ENCODE measurements at places on chromosomes 4 and X.
A peak's percentile ranks its signal among the peaks of the same experiment; 100 is the strongest.

DNA sequence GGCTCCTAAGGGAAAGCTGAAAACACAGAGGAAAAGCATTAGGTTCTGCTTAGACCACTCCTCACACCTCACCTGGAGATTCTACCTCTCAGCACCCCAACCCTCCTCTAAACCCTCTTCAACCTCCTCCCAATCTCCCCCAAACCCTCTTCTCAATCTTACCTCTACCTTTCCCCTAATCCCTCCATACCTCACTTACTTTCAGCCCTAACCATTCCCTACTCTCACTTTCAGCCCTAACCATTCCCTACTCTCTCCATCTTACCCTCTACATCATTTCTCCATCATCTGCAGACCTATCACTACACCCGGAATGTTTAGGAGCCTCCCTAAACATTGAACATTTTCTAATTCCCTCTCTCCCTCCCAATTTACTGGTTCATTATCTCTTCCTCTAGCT is 3.5 kb downstream of the RTL3 start:
- no peak for DNase-seq

DNA sequence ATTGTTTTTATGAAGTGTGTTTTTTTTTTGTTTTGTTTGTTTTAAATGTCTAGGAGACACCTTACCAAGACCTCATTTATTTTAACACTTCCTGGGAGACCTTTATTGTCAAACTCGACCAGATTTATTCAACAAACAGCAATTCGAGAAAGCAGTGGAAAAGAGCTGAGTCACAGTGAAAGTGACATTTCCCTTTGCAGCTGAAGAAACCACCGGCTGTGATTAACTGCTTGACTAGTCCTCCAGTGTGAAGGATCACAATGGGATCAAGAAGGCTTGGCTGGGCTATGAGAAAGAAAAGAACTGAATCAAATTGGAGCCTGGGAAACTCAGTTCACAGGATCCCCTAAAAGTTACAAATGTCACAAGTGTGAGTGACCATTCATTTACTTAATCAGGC is 11.9 kb upstream of the ADH7 start:
- DNase-seq, result no peak

- DNase-seq, result no peak
These were observed 36.9 kb downstream of the GPR174 start for GRCh38 chrX:79181401-79181800.

DNA sequence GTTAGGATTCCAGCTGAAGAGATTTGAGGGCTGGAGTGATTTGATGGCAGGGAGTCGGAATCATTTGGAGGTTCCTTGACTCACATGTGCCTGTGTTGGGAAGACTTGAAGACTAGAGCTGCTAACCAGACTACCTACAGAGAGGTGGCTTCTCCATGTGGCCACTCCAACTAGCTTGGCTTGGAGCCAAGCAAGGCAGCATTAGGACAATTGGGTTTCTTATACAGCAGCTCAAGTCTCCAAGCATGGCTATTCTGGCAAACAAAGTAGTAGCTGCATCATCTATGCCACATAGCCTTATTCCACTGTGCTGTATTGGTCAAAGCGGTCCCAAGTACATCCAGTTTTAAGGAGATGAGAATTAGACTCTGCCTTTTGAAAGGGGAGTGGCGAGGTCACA is 171.7 kb upstream of the SLC4A4 start:
- DNase-seq, result no peak

- DNase-seq, result no peak
These were observed 6.4 kb upstream of the GSX2 start for GRCh38 chr4:54093324-54094240.

DNA sequence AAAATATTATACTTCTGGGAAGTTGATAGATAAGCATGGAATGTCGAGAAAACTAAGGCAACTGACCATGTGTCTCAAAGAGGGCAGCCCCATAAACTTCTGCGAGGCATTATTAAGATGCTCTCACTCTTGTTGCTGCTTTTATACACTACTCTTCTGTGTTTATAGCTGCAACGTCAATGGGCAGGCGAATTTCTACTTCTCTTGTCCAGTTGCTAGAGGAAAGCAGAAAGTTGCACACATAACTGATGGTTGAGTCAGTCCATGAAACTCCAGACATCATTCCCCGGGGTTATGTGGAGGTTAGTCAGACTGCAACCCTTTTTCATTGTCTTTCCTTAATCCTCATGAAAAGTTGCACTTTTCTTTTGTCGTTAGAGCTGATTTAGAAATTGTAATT is 39.8 kb downstream of the VCX3B start:
- no peak for DNase-seq

DNA sequence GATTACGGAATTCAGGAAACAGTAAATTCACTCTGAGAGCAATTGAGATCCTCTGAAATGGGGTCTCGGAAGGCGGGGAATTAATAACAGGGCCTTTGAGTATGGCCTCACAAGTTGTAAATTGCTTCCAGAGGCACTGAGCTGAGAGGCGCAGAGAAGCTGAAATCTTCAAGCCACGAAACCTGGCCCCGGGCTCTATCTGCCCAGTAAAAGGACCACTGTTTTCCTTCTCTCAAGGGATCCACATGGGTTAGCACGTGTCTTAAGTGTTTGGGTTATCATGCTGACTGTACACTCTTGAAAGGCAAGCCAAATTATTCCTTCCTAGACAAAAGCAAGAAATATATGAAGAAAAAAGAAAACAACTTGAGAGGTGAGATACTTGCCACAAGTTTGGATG is 1012.9 kb upstream of the FTHL17 start:
- DNase-seq, result no peak

- no peak for DNase-seq
These were observed 390.3 kb downstream of the SPRY1 start for GRCh38 chr4:123786920-123787319.

DNA sequence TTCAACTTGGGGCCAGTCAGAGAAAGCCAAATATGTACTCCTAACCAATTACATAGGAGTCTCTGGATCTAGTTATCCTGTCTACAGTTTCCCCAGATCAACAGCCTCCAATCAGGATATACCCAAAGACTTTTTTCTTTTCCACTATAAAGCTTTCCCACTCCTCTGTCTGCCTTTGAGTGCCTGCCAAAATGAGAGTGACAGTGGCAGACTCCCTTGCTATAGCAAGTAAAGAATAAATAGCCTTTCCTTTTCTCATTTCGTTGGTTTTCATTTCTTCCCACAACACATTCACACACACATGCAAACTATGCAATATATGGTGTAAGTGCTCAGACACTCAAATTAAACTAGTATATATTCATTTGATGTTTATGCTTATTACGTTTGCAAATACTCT is 302.4 kb upstream of the TACR3 start:
- no peak for DNase-seq

DNA sequence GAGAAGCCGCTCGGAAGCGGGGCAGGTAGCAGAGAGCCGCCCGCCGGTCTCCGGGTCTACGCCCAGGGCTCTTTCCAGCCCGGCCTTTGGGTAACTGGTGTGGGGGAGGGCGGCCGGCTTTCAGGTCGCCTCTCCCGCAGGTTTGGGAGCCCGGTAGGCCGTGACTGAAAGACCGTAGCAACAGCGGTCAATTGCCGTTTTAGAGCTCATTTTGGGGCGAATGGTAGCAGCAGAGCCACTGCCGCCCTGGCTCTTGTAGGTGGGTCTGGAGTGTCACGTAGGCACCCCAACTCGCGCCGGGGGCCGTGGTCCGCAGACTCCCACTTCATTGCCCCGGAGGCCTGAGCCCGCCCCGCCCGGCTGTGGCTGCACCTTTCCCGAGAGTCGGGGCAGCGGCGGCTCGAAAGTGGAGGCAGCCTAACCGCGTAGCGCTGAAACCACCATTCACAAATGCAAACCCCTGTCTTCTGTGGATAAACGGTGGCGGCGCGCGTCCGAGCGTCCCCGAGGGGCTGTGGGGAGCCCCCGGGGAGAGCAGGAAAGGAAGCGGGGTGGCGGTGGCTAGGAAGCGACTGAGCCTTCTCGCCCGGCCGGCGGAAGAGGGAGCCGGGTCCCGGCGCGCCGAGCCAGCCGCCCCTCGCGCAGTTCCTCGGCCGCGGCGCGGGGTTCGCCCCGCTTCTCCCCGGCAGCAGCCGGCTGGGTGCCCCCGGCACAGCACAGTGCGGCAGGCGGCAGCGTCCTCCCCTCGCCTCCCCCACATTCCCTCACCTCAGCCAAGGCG is 2185.1 kb upstream of the TENM3 start:
- no peak for DNase-seq

GRCh38 chr4:149296084-149296483 is 519.6 kb downstream of the IQCM start:
- DNase-seq, result no peak

- DNase-seq, result no peak
These were observed 28.1 kb upstream of the NYX start for GRCh38 chrX:41419082-41419481.

DNA sequence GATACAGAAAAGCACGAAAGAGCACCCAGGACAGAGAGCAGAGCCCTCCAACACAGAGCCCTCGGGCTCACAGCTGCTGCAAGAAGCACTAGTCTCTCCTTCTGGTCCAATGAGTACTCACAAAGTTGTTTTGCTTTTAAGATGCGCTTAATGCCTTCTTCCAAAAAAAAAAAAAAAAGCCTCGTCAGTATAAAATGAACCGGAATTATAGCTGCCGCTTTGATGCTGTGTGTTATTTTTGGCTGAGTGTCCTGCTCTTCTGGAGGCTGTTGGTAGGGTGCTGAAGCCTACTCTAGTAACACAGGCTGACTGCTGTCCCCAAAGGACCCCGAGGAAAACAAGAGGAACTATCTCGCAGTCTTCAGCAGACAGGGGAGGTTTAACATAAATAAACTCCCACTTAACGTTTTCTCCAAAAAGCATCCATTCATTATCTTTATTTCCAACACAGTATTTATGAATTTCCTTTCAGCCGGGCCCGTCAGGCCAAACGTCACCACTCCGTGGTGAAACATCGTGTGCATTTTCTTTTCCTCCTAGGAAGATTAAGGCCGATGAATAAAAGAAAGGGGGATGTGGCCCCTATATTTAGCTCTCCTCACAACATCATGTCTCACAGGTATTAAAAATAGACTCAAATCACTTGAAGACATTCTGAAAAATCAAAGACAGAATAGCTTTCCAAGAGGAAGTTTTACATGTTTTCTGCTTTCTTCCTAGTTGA is 213.7 kb upstream of the PPARGC1A start:
- no peak for DNase-seq

- no peak for DNase-seq
These were observed 64.1 kb downstream of the TMA16 start for GRCh38 chr4:163558539-163559044.

DNA sequence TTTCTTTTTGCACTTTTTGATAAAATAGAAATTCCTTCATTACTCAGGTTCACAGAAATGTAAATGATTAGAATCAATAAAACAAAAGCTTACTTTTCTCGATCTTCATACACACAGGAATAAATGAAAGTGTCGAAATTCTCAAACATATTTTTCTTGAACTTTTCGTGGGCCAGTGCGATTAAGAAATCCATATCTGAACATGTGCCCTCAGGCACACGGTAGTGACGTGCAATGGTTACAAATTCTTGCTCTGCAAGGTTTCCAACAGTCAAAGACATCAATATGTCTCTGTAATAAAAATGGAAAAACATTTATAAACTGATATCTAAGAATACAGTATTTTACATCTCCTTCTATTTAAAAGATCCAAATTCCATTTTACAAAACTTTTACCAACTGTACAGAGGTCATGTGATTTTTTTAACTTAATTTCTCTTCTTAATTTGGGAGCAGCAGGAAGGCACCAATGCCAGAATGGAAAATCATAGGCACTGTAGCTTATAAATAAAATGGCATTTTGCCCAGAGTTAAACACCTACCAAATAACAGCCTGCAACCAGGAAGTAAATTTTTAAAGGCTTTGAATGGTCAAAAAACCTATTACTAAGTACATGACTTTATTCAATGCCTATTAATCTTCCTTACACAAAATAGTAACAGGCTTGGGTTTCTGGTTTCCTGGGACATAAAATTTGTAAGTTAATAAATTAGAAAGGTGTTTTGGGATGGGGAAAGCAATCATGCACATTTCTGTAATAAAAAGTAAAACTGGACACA is 165.0 kb downstream of the EFHC2 start:
- DNase-seq, result no peak

DNA sequence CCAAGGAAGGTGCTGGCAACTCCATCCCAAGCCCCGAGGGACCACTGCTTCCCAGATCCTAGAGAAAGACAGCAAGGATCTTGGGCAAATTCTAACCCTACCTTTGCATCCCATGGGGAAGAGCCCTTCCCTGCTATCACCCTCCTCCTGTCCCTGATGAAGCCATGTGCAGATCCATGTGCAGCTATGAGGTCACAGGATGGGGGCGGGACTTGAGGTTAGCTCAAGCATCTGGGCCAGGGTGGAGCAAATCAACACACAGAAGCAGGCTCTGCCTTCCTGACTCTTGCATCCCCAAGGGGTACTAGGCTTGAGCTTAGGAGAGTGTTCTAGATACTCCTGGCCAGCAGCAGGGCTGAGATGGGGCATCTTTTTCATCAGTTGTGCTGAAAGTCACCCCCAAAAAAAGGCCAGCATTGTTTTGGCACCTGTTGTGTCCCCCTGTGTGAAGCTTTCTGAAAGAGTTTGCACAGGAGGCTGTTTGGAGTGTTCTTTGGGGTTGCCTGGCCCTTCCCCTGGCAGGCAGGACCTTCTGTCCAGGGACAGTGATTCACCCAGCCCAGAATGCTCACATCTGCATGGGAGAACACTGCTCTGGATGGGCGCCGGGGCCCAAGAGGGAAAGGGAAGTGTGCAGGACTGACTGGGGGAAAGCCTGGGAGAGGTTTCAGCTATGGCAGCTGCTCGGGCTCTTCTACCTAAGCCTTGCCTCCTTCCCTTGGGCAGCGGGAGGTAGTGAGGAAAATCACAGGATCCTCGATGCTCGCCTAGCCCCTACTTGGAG is 50.8 kb downstream of the PRPS1 start:
- peak; percentile 59 for DNase-seq

DNA sequence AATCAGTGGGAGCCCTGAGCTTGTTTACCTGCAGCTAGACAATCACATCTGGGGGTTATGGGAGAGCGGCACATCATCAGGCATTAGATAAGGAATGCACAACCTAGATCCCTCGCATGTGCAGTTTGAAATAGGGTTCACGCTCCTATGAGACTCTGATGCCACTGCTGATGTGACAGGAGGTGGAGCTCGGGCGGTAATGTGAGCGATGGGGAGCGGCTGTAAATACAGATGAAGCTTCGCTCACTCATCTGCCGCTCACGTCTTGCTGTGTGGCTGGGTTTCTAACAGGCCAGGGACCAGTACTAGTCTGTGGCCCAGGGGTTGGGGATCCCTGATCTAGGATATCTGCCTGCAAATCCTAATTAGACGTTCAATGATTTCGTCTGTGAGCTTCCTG is 90.3 kb downstream of the CRMP1 start:
- DNase-seq, result no peak

- peak; percentile 33 for DNase-seq
These were observed 47.3 kb downstream of the JAKMIP1 start for GRCh38 chr4:6152869-6153705.

DNA sequence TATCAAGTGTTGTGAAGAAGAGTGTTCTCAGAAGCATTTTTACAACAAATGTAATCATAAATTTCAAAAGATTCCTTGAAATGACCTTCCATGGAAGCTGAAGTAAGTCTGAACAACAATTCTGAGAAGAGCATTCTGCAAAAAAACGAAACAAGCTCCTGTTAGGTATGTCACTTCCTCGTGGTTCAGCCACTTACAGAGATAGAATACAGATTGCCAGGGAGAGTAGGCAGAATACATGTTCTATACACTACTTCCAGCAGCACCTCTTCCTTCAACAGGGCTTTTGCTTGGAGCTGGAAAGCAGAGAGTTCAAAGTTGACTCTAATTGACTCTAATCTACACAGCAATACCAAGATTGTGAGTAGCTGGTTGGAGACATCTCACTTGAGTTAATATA is 274.5 kb downstream of the ADGRA3 start:
- DNase-seq, result no peak

- no peak for DNase-seq
These were observed 63.8 kb downstream of the STOX2 start for GRCh38 chr4:183968931-183969330.

Measured in activated effector memory CD4-positive, alpha-beta T cell treated with Interleukin-2 at 50 U/mL for 16 hours (primary cell).